Central memory CD4-positive, alpha-beta T cell (primary cell): ENCODE measurements at places on chromosomes 7 and 10.

DNA sequence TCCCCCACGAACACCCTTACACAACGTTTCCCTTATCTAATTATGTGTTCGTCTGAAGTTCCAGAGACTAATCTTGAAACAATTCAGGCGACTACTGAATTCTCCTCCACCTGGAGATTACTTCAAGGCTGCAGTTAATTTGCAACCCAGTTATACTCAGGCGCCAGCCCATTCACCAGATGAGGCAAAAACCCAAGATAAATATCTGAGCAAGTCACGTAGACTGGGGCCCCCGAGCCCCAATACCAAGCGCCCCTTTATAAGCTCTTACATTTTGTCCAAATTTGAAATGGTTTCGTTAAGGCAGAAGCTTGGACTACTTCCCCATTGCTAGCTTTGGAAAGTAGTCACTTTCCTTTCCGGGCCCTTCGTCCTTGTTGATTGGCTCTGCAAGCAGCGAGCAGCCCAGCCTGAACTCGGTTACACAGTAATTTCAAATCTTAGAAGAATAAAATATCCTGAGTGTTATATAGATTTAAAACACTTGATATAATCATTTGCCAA lies 1.2 kb downstream of the TPK1 start:
- peak; percentile 44 for DNase-seq

DNA sequence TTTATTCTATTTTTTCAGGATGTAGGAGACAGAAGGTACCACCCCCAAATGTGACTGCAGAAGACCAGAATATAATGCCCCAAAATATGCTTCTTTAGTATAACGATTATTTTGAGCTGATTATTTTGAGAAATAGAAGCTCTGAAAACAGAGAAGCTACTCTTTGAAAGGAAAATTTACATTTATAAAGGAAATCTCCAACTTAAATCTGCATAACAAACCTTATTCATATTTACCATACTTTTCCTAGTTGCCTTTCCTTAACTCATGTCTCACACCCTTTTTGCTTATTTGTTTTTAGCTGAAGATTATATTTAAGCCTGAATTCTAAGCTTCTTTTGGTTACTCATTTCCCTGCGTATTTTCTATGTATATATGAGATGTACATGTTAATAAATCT lies 127.1 kb upstream of the THSD7A start:
- DNase-seq, result no peak

DNA sequence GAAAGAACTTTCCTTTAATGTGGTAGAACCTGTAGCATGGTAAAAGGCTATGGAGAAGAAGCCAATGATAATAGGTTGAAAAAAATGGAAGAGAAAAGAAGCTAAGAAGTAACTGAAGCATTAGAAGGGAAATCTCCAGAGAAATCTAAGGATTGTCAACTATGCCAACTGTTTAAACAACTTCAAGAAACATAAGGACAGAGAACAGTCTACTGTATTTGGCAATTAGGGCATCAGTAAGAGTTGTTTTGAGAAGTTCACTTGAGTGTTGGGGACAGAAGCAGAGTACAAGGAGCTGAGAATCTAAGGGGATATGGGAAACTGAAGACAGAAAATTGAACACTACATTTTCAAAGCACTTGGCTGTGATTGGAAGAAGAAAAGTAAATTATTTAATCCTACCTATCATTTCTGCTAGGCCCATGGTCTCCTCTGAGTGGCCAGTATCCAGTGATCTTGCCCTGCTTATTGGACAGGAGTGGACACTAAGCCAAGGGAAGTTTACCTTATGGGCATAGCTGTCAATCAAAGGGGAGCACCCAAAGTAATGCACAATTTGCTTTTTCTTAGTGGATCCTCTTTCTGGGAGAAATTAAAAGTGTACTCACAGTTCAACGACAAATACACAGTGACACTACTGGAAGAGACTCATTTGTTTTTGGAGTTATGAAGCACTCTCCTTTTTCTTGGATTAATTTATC lies 56.4 kb upstream of the CCDC71L start:
- DNase-seq, result no peak

- DNase-seq, result no peak
These were observed 148.1 kb upstream of the PLXDC2 start for GRCh38 chr10:19668116-19668515.

DNA sequence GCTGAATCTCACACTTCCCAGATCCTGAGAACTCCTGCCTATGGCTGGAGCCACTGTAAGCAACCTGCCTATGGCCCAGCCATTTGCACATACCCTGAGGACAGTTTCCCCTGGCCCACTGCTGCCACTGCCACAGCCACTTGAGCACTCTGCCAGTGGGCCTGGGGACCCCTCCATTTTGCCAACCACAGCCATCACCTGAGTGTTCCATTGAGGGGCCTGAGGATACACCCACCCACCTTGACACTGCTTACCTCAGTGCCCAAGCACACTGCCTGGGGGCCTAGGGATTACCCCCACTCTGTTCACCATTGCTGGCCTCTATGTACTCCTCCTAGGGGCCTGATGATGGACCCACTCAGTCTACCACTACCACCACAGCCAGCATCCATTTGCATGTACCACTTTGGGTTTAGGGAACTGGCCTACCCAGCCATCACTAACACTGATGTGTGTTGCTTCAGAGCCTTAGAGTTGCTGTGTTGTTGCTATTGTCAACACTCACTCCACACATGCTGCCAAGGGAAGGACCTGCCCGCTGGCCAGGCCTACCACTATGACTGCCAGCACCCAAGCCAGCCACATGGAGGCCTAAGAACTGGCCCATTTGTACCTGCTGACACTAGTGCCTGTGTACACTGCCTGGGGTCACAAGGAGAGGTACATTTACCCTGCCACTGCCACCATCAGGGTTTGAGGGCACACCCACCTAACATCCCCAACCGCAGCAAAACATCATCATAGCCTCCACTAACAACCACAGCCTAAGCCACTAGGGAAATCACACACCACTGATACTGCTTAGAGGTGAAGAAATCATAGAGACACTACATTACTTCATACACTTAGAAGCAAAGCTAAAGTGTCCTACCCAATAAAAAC lies 45.9 kb upstream of the ANTXRL start:
- DNase-seq, result no peak

GRCh38 chr10:63206997-63207811 lies 74.1 kb downstream of the NRBF2 start:
- DNase-seq, result no peak

- DNase-seq, result no peak
These were observed 224.0 kb upstream of the PLXDC2 start for GRCh38 chr10:19592276-19592675.

DNA sequence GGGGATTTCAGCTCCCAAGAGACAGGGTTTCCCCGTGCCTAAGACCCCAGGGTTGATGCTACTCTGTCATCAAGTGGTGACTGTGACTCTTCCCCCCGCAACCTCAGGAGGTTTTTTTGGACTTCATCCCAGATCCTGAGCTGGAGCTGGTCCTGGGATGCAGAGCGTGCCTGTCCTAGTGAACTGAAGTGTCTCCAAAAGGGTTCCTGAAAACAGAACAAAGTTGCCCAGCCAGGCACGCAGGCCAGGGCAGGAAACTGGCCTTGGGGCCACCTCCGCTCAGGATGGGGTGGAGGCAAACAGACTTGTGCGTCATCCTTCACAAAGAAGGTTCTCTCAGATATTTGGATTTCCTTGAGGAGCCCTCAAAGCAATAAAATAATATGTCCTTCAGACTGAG lies 118.9 kb downstream of the ITIH5 start:
- no peak for DNase-seq

DNA sequence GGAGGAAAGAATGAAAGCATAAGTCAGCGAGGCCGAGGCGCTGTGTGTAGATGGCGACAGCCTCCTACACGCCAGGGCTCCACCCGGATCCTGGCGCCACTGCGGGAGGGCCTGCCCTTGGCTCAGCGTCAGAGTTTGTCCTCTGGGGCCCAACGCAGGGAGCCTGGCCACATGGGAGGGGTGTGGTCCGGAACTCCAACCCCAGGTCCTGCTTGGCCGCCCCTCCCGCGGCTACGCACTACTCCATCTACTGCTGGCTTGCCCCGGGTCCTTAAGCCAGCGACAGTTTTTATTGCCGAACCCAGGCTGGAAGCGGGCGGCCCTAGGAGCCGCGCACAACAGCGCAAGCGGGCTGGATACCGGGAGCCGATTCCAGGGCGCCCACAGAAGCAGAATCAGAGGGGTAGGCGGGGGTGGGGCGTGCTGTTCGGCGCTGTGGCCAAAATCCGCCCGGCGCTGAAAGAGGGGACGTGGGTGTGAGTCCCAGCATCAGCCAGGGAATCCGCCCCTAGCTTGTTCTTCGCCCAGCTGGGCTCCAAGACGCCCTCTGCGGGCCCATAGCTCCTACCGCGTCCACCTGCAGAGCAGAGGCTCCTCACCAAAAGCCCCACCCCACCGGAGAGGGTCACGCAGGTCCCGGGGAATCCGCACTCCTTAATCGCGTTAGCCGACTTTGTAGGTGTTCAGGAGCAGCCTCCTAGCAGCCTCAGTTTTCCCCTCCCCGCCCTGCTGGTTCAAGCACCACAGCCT lies 4.5 kb downstream of the KAZALD1 start:
- DNase-seq, result peak; percentile 32
